ENCODE measurements at places on chromosomes 7 and 10.

- DNase-seq = no peak
These were observed 938.9 kb downstream of the NRG3 start for GRCh38 chr10:82813856-82814255.

- no peak for DNase-seq
These were observed 174.4 kb downstream of the CTNNA3 start for GRCh38 chr10:67521546-67521945.

GRCh38 chr10:109866168-109866994 lies 56.9 kb downstream of the XPNPEP1 start:
- DNase-seq = no peak

DNA sequence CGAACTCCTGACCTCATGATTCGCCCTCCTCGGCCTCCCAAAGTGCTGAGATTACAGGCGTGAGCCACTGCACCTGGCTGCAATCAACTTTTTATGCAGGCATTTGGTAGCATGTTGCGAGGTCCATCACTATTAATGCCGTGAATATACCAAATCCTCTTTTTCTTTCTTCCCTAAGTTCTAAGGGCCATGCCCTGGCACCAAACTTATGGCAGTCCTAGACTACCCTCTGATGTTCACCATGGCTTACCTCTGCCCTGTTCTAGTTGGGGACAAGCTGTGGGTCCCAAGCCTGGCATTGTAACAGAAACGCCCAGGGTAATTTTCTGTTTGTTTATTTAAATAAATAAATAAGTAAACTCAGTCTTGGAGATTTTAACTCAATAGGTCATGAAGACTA lies 13.3 kb downstream of the PRSS2 start:
- no peak for DNase-seq

GRCh38 chr7:16055263-16055976 lies 365.9 kb downstream of the CRPPA start:
- no peak for DNase-seq

GRCh38 chr7:30914596-30914995 lies 2.9 kb downstream of the AQP1 start:
- peak; percentile 23 for DNase-seq

DNA sequence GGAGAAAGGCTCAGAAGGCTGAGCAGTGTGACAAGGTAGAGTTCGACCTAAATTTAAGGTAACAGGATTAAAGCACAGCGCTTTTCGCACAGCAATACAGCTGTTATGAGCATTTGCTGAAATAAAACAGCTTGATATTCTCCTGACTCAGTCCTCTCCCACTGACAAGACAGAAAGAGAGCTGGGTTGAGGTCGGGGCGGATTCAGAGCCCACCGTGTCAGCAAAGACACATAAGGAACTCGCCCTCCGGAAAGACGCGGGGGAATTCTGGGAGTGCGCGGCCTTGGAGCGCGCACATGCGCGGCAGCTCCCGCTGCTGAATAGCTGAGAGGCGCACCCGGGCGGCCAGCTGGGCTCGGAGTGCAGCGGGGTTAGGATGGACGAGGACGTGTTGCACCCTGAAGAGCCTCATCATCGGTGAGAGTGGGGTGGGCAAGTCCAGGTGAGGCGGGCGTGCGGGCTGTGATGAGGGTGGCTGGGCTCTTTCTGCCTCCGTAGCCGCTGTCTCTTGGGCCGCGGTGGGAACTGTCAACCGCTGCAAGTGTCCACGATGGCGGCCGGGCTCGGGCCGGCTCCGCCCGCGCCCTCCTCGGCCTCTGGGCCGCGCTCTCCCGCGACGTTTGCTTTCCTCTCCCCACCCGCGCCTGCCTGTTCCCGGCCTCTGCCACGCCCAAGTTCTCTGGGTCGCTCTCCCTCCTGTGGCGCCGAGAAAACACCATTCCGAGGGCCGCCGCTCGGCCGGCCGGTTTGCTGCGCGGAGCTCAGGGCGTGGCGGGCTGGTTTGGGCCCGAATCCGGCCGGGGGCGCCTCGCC lies 120.6 kb downstream of the LYZL1 start:
- DNase-seq = peak; percentile 12

DNA sequence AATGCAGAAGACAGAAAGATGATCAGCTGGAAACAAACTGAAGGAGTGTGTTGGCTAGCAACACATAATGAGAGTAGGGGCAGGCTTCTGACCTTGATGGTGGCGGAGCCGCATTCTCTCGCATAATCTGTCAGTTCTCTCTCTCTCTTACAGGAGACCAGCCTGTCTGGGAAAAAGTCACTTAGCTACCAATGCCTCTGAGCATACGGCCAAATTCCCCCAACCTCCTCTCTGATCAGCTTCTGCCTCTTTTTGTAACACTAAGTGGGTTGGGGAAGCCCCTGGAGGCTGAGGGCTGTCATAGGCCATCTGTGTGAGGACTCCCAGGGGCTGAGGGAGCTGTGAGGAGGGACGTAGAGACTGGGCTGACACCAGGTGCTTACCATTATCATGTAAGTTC lies 104.6 kb downstream of the HIPK2 start:
- DNase-seq = no peak

DNA sequence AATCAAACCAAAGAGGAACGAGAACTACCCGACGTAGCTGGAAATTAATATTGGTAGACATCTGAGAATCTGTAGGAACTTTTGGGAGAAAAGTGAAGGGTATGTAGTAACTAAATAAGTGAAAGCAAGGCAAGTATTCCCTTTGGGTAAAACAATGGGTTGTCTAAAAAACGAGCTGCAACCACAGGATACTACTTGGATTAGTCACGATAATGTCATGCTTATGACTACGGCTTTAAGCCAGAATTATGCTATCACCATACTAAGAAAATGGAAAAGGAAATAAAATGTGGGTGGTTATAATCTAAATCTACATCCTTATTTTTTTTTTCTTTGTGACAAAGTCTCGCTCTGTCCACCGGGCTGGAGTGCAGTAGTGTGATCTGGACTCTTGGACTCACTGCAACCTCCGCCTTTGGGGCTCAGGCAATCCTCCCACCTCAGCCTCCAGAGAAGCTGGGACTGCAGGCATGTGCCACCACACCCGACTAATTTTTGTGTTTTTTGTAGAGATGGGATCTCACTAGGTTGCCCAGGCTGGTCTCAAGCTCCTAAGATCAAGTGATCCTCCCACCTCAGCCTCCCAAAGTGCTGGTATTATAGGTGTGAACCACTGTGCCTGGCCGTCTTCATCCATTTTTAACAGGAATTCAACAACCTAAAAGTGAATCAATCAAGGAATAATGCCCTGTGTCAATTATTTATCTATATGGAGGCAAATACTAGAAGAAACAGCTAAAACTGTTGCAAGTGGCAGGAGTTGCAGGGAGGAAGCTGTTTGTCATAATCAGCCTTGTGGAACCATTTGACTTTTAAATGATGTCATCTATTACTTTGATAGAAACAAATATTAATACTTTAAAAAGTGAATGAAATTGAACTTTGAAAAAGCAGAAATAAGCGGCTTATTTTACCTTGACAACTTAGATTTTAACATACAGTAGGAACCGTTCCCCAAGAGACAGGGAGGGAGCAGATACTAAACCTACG lies 189.3 kb downstream of the PRPF18 start:
- DNase-seq = no peak

GRCh38 chr7:44974549-44974948 lies 4.3 kb downstream of the MYO1G start:
- no peak for DNase-seq

DNA sequence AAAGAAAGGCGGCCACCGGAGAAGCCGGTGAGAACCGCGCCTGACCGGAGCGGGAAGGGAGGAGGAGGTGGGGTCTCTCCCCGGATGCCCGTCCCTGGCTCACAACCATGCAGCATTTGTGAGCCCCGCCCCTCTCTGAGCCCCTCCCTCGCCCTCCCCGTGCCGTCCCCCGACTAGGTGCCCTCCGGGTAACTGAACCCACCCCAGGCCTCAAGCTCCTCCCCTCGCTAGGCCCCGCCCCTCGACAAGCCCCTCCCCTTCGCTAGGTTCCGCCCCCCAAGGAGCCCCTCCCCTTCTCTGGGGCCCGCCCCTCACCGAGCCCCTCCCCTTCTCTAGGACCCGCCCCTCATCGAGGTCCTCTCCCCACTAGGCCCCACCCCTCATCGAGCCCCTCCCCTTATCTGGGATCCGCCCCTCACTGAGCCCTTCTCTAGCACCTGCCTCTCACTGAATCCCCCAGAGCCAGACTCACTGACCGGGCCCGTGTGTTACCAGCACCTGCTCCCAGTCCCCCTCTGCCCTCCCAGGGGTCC lies 42.2 kb upstream of the HSPB1 start:
- DNase-seq = no peak

GRCh38 chr7:132377703-132378584 lies 198.3 kb downstream of the PLXNA4 start:
- DNase-seq = no peak

- no peak for DNase-seq
These were observed 27.6 kb downstream of the SGPL1 start for GRCh38 chr10:70843333-70843732.

DNA sequence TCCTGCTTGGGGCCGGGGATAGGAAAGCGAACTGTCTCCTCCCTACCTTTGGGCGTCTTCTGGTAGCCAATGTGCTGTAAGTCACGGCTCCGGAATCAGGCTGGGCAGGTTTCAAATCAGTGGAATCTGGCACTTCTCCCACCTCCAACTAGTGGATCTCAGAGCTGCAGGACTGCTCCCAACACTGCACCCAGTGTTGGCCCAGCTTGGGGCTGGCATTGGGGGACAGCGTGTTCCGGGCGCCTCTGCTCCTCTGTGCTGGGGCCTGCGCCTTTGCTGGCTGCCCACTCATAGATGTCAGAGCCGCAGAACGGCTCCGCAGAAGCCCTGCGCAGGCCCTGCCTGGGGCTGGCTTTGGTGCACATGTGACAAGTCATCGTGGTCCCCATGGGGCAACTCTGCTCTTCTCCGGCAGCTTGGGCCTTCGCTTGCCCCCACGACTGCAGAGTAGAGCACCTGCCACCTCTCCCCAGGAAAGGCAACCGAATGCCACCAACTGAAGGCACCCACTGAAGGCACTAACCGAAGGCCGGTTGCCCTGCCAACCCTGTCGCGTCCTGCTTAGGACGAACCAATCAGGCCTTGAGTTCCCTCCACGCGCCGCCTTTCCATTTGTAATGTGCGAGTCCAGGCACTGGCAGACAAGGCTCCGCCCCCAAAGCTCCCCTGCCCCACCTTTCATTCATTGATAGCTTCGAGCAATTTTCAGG lies 85.5 kb upstream of the ABI1 start:
- DNase-seq = no peak

Data from HS-27A (cell line).